ENCODE measurements at places on chromosomes 5 and 9. TPM values are rescaled to one million over a fixed set of nuclear protein-coding genes. Genes with fewer than 3 reads are reported as not detected.

Gene COX7C
- total RNA-seq: 160 TPM

Gene IL5
- total RNA-seq: not detected

Gene SEMA6A
- total RNA-seq: 4.2 TPM

Gene SERINC5
- total RNA-seq: 37.4 TPM

Gene PCDHA8
- under 0.01 TPM for total RNA-seq

Gene MARCOL
- total RNA-seq: not detected

Gene NMUR2
- not detected for total RNA-seq

GRCh38 chr5:160363211-160363610 is 7.2 kb downstream of the C1QTNF2 start:
- DNase-seq: no peak

- DNase-seq: no peak
Measured at GRCh38 chr9:73114958-73115357, 36.7 kb upstream of the ANXA1 start.

GRCh38 chr5:73796164-73797131 is 170.5 kb downstream of the ARHGEF28 start:
- no peak for DNase-seq

- DNase-seq: no peak
Measured at GRCh38 chr9:341634-342421, 127.2 kb downstream of the DOCK8 start.

- DNase-seq: no peak
Measured at GRCh38 chr5:96609369-96609768, 52.8 kb upstream of the CAST start.

GRCh38 chr5:77319117-77319804 is 108.8 kb downstream of the PDE8B start:
- DNase-seq: no peak

DNA sequence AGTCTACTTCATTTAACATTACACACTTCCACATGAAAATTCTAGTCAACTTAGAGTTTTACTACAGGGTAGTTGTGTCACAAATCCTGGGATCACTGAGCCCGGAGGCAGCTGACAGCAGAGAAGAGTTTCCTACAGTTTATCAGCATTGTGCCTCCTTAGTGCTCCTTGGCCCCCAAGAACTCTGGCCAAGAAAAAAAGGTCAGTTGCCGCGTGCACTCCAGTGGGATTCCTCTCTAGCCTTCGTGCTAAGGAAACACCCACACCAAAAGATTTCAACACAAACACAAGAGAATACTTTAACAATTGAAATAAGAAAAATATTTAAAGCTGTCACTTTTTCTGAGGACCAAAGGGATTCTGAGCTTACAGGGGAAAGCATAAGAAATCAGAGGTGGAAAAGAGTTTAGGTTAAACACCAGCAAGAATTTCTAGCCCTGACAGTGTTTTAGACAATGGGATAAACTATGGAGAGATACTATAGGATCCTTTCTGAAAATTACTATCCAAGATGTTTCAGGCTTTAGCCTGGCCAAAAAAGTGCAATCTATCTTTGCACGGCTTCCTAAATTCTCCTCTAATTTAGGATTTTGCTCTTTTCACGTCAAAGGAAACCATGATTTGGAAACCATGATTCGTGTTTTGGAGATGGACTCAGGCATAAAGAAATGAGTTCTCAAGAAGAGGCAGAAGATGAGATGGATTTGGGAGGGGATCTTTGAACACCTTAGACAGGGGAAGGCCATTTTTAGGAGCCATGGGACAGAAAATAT is 606.8 kb downstream of the RAB3C start:
- DNase-seq: no peak

DNA sequence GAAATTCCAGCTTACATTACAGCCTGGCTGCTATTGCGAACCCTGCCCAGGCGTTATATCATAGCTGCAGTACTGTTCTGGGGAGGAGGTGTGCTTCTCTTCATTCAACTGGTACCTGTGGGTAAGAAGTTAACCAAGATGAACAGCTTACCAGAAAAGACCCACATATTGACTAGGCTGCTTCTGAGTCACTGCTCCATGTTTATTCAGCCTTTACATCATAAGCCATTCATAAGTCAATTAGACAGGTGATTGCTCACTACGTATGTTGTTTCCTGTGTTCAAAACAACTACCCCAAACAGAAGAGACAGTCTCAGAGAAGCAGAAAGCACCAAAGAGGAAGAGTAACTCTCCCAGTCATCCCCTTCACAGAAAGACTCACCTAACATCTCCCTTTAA is 34.7 kb upstream of the SLC22A5 start:
- no peak for DNase-seq

DNA sequence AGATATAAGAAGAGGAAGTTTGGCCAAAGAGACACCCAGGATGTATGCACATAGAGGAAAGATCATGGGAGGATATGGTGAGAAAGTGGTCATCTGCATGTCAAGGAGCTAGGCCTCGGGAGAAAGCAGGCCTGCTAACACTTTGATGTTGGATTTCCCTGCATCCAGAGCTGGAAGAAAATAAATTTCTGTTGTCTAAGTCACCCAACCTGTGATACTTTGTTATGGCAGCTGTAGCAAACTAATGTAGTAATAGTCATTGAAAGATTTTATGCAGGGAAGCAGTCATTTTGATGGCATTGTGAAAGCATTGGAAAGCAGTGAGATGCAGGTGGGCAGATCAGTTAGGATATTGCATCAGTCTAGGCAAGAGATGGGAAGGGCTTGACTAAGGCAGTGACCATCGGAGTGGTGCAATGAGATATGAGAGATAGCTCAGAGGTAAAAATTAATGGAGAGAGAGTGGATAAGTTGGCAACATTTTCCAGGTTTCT is 24.5 kb upstream of the FOCAD start:
- DNase-seq: no peak

- no peak for DNase-seq
Measured at GRCh38 chr5:55636177-55636576, 75.9 kb downstream of the SLC38A9 start.

DNA sequence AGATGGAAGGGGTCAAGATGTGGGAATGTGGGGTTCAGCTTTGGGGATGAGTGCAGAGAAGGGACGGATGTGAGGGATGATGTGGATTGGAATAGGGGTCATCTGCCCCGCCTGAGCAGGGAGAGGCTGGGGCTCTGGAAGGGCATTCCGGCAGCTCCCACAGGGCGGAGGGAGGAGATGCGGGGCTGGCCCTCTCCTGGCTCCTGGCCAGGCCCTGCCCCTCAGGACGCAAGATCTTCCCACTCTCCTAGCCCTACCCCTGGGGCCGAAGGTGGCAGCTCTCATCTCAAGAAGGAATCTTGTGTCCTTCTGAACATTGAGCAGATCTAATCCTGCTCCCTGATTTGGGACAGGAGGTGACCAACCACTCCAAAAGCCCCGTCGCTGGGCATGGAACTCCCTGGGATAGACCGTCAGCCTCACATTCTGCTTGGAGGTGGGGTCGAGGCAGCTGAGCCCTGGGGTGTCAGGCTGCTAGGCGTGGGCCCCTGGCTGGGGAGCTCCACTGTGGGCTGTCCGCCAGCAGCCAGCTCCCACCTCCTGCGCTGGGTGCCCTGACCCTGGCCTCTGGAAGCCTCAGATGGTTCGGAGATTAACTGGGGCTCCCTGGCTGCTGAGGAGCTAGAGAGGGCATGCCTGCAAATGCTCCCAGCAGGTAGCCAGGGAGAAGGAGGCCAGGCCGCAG is 125.2 kb downstream of the ZNF354C start:
- DNase-seq: no peak

Measured in liver (tissue), 10 donors.